CD8-positive, alpha-beta T cell (primary cell): ENCODE measurements at places on chromosomes 7 and 10. TPM values are rescaled to one million over a fixed set of nuclear protein-coding genes. Genes with fewer than 3 reads are reported as not detected.

DNA sequence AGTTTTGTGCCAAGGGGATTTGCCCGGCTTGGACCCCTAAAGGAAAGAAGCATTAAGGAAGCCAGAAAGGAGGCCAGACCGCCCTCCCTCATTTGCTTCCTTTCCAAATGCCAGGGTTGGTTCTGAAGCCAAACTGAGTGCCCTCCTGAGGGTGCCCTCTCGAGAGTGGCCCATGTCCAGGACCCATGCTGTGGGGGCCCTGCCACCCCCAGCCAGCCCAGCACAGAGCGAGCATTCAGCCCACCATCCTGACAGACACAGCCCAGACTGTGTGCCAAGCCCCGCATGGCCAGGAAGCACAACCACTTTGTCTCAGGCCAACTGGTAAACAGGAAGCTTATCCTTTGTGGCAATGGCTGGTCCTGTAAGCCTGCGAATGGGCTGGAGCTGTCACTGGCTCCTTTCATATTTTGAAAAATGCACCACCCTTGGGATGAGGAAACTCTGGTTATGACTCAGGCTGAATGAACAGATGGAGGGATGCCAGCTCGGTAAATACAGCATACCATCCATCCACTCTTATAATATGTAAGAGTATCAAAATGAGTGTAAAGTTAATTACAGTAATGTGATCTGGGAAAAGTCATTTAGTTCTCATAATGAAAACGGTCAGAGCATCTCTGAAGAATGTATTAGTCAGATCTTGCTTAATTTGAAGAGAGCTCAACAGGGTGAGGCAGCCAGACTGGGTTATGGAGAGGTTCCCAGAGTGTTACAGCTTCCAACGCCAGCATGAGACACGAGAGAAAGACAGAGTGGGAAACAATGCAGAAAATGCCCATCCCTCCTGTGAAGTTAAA lies 65.0 kb downstream of the STK17A start:
- peak; percentile 42 for DNase-seq

DNA sequence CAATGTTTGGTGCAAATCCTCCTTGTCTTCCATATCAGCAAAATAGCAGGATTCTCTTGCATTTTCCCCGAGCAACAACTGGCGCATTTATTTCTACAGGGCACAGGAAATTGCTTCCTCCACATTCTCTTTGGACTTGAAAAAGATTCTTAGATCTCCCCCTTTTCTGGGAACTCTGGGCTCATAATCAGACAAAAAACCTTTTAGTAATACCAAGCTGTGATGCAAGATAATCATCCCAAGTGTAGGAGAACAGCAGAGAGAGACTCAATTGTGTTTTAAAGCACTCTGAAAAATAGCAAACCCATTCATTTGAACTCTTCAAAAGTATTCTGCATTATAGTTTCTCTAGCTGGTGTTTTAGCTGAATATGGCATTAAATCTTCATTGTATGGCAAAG lies 419.6 kb upstream of the NPVF start:
- DNase-seq: no peak

- DNase-seq: peak; percentile 20
Observed at GRCh38 chr7:16982640-16983350, 101.0 kb upstream of the AGR3 start.

- DNase-seq: no peak
Observed at GRCh38 chr7:20785157-20786048, 1.3 kb downstream of the SP8 start.

- no peak for DNase-seq
Observed at GRCh38 chr10:26213157-26213800, 3.3 kb upstream of the GAD2 start.

Gene UNCX
- not detected for total RNA-seq
